ENCODE measurements at places on chromosomes 16 and 17.

DNA sequence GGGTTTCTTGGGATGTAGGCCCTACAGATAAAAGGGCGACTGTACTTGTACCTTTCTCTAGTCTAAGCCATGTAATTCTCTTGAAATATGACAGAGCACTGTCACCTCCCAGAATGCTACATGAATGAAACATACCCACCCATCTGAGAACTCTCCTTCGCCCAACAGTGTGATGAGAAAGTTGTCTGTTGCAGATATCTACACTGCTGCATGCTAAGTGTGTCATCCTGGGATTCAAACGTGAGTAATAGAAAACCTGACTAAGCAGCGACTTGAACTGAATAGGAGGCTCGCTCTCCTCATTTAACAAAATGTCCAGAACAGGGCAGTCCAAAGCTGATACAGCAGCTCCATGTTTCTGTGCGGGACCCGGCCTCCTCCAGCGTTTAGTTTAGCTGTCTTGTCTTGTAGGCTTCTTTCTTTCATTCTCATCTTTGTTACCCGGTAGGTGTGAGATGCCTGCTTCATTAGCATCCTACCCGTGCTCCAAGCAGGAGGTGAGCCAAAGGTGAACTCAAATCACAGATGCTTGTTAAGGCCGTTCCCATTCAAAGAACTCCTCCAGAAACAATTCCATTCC lies 211.9 kb downstream of the PRKCA start:
- no peak for DNase-seq

GRCh38 chr17:34663714-34664113 lies 84.3 kb downstream of the TMEM132E start:
- no peak for DNase-seq

DNA sequence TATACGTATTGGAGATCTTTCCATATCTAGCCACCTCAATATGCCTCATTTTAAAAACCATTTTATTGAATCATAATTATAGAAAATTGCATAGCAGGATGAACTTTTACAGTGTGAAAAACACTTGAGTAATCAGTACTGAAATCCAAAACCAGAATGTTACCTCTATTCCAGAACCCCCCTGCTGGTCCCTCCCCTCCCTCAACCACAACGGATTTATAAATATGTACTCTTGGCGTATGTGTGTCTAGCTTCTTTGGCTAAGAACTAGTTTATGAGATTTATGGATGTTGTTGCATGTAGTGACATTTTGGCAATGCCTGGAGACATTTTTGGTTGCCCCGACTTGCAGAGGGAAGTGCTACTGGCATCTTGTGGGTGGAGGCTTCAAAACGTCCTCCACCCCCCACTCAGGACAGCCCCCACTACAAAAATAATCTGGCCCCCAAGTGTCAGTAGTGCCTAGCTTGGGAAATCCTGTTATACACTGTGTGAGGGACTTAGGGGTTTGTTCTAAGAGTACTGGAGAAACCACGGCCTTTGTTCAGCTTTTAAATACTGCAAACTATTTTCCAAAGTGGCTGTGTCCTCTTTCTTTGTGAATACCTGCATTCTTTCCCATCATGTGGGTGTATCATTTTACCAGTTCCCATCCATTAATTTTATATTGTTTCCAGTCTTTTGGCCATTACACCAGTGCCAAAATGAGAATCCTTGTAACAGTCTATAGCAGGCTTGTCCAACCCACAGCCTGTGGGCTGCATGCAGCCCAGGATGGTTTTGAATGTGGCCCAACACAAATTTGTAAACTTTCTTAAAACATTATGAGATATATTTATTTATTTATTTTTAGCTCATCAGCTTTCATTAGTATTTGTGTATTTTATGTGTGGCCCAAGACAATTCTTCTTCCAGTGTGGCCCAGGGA lies 23.7 kb downstream of the ITPRIPL2 start:
- no peak for DNase-seq

DNA sequence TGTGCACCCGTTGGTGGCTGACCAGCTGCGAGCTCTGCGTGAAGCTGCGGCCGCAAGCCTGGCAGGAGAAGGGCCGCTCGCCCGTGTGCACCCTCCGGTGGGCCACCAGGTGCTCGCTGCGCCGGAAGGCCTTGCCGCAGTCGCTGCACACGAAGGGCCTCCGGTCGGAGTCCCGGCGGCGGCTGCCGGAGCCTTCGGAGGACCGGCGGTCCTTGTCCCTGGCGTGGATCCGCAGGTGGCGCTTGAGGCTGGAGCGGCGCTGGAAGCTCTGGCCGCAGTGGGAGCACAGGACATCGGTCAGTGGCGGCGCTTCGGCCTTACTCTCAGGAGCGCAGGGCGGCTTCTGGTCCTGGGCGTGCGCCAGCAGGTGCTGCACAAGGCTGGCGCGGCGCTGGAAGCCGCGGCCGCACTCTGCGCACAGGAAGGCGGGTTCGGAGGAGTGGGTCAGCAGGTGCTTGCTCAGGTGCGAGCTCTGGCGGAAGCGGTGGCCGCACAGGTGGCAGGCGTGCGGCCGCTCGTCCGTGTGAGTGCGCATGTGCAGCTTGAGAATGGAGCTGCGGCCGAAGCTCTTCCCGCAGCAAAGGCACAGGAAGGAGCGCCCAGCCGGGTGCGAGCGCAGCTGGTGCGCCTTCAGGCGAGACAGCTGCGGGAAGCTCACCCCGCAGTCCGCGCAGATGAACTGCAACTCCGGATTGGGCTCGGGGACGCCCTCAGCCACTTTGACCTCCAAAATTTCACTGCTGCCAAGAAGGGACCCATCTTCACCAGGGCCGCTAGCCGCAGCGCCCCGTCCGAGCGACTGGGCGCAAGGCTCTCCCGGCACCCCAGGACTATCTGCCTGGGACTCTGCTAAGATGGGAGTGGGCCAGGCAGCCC lies 9.1 kb downstream of the ZSCAN10 start:
- DNase-seq = no peak

DNA sequence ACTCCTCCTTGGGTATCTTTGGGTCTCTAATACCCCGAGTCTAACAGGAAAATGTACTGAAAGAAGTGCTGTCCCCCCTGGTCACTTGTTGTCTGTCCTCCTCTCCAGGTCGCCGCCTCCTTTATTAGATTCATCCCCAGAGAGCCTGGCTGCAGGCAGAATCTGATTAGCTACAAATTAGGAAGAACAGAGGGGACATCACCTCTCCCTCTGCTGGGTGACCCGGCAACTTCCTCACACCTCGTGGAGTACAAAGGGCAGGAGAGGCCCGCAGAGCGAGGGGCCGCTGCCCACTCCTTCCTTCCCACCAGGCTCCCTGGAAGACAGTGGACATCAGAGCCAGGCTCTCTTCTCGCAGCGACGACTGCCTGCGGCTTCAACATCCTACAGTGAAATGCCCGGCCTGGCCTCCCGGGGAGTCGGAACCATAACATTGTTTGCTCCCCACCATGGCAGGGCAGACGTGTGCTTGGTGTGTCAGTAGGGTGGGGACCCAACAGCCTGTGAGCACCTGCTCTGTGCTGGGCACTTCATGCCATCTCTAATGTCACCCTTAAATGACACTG lies 5.3 kb downstream of the CYB561 start:
- no peak for DNase-seq

Data from activated CD4-positive, alpha-beta T cell treated with anti-CD3 and anti-CD28 coated beads for 1 hour (primary cell).